Effector CD8-positive, alpha-beta T cell (primary cell): ENCODE measurements at places on chromosomes 6 and 20.

GRCh38 chr6:158109748-158110147, 58.3 kb downstream of the SERAC1 start:
- no peak for DNase-seq

DNA sequence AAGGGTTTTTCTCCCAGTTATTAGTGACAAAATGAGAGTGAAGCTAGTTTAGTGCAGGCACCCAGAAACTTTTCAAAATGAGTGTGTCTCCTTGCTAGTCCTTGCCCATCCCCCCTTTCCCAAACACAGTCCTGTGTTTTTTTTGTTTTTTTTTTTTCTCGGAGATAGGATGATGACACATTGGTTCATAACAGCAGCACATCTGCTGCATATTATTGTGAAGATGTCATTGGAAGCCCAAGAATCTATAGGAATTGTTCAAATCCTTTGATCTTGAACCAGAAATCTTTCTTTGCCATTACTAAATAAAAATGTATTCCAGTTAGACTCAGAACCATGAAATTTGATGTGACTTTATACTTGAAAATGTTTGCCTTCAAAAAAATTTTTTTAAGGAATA, 162.4 kb downstream of the FRK start:
- DNase-seq = no peak

GRCh38 chr20:23937303-23938117, 51.1 kb downstream of the GGTLC1 start:
- peak; percentile 47 for DNase-seq

GRCh38 chr6:4059115-4059777, 19.7 kb downstream of the FAM217A start:
- DNase-seq = peak; percentile 13

GRCh38 chr6:169847141-169847674, 95.8 kb downstream of the ERMARD start:
- DNase-seq = no peak
